Kidney epithelial cell (primary cell): ENCODE measurements at places on chromosomes 1 and 21.

DNA sequence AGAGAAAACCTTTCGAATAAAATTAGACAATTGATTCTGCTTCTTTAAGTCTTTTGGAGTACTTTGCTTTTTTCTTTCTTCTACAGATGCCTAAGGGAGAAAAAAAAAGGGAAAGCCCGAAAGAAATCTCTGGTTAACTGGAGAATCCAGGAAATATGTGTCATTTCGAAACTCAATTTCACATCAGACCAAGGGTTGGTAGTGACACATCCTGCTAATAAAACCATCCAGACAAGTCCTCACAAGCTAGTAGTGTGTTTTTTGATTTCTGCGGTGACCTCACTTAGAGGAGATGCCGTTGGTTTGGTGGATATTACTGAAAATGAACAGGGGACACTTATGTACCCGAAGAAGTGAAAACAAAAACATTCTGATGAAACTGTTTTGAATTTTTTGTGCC, 726.5 kb upstream of the ADAMTS5 start:
- peak; percentile 56 for DNase-seq

DNA sequence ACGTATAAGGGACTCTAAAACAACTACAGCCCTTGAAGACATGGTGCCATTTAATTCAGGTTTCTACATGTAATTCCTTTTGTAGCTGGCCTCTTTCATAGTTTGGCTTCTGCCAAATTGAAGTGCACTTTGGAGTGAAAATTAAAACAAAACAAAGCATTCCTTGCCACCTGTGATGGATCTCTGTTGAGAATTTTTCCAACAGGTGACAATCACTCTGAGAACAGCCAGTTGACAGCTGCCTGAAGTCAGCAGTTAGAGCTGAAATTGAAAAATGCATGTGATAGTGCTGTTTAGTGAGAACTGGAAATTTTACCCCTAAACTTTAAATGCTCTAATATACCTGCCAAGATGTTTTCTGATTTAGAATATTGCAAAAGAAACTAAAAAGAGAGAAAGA, 134.5 kb downstream of the SNX7 start:
- DNase-seq = no peak

GRCh38 chr1:39102537-39103327, 76.6 kb downstream of the NDUFS5 start:
- no peak for DNase-seq

GRCh38 chr21:29074783-29075182, 1.3 kb upstream of the CCT8 start:
- DNase-seq = no peak

GRCh38 chr21:43910460-43910859, 45.4 kb downstream of the AGPAT3 start:
- no peak for DNase-seq

GRCh38 chr1:83102630-83103071, 896.3 kb downstream of the TTLL7 start:
- no peak for DNase-seq

DNA sequence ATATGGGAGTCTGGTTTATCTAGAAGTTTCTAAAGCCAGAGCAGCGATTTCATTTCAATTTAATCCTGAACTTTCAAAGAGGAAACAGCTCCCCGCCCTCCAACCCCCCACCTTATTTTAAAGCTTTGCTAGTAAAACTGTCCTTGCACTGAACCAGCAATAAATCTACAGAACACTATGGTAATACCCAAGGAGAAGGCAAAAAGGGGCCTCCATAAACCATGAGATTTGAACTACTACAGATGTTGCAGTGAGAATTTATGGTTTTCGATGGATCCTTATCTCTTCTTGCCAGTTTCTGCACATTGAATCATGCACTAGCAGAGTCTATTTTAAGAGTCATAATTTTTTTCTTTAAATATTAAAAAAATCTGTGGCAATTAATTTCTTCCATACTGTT, 64.8 kb upstream of the BEND5 start:
- no peak for DNase-seq

DNA sequence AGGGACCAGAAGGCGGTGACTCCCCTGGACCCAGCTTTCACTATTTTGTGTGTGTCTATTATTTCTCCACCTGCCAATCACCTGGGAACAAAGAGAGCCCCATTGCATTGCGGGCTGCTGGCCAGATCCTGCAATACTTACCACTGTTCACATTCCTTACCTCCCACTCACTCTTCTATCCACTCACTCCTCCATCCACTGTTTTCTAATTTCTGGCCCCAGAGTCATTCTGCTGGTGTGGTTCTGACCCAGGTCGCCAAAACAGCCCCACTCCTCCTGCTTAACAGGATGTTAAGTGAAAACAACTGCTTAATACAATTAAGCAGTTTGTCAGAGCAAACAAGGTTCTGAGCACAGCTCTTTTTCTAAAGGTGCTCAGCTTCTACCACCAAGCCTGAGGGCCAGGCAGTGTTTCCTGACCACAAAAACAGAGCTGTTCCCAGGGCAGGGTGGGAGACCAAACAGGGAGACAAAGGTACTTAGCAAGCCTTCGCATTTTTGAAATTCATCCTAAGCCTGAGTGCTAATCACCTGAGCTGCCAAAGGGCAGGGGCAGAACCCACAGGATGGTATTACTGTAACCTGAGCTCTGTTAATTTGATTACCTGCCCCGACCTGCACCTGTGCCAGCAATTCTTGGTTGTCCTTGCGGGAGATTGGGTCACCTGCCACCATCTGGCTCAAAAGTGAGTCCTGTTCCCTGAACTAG, 38.5 kb upstream of the EFCAB14 start:
- DNase-seq = peak; percentile 45

GRCh38 chr21:45423968-45424853, 19.2 kb downstream of the COL18A1 start:
- DNase-seq = no peak

DNA sequence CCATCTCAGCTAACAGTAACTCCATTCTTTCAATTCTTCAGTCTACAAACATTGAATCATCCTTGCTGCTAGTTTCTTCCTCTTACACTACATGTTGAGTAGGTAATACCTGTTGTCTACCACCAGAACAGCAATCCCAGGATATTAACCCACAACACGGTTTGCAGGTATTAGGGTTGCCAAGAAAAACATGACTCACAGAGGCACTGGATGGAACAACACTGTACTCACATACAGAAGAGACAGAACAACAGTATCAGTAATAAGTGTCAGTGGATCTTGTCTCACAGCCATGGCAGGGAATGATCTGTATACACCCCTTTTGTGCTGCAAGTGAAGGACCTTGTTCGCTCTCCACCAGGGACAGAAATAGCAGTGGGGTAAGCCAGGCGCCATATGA, 212.1 kb downstream of the GPR52 start:
- DNase-seq = peak; percentile 80

- peak; percentile 48 for DNase-seq
Observed at GRCh38 chr1:59879574-59879973, 47.0 kb downstream of the CYP2J2 start.

DNA sequence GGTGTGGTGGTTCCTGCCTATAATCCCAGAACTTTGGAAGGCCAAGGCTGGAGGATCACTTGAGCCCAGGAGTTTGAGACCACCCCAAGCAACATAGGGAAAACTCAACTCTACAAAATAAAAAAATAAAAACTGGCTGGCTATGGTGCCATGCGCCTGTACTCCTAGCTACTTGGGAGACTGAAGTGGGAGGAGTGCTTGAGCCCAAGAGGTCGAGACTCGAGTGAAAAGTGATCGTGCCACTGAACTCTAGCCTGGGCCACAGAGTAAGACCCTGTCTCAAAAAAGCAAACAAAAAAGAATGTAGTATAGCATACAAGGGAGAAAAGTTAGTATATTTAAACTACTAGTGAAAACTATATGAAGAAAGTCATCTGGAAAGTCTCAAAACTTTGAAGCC, 66.7 kb downstream of the ARID4B start:
- no peak for DNase-seq

DNA sequence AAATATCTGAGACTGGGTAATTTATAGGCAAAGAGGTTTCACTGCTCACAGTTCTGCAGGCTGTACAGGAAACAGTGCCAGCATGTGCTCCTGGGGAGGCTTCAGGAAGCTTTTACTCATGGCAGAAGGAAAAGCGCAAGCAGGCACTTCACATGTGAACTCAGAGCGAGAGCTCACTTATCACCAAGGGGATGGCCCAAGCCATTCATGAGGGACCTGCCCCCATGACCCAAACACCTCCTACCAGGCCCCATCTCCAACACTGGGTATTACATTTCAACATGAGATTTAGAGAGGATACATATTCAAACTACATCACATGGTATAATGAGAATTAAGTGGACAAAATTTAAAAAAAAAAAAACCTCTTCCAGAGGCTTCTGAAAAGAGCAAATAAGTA, 13.7 kb downstream of the WASF2 start:
- DNase-seq = no peak

DNA sequence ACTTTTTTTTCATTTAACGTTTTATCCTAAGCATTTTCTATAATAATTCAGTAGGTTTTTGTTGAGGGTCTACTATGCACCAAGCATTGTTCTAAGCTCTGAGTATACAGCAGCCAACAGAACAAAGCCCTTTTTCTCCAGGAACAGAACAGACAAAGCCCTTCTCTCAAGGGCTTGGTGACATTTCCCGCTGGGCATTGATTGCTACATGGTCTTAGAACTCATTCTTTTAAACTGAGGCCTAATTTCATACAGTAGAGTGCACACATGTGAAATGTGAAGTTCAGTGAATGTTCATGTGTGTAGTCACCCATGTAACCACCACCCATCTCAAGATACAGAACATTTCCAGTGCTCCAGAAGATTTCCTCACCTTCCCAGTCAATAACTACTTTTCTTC, 15.2 kb upstream of the PDIK1L start:
- DNase-seq = no peak

- DNase-seq = no peak
Observed at GRCh38 chr1:108072776-108073175, 107.8 kb upstream of the VAV3 start.

DNA sequence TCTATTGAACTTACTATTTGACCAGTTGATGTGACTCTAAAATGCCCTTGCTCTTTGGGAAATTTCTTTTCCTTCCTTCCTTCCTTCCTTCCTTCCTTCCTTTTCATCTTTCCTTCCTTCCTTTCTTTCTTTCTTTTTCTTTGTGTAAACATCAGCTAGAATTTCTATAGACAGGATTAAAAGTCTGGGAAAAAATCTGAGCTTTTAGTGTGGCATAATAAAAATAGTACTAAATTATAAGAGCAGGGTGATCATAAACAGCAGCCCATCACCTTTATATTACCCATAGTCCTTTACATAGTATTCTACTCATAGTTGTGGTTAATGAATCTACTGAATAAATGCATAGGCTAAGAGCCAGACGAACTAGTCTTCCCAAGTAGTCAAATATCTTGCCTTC, 281.0 kb upstream of the DAB1 start:
- DNase-seq = no peak

DNA sequence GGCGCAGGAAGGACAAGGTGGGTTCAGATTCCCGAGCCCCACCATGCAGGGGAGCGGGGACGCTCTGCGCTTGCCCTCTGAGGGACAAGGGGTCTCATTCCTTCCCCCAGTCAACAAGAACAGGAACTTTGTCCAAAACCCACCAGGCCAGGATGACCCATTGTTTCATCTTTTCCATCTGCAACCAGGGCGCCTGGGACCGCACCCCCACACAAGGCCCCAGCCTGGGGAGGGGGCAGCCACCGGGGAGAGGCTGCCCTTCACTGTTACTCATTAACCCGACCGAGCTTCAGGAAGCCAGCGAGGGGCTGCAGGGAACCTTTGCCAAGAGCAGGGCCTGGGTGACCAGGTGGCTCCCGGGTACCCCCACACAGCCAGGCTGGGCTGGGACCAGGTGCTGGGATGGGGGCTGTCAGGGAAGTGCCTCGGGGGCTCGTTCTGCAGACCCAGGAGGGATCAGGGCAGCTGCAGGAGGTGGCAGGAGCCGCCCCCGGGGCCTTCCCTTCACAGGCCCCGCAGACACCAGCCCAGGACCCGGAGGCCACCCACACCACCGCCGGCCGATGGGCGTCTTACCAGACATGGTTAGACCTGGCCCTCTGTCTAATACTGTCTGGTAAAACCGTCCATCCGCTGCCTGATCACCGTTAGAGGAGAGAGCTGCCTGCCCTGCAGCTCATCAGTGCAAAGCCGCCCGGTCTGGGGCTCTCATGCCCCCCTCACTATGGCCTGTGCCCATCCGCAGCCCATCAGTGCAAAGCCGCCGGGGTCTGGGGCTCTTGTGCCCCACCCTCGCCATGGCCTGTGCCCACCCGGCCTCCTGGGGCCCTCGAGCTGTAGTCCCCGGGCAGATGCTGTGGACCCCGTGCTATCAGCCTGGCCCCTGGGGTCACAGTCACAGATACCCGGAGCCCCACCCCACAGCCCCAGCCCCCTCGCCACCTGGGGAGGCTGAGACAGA, 4.9 kb upstream of the TTLL10 start:
- no peak for DNase-seq

GRCh38 chr1:88302843-88303486, 381.1 kb upstream of the PKN2 start:
- peak; percentile 4 for DNase-seq

DNA sequence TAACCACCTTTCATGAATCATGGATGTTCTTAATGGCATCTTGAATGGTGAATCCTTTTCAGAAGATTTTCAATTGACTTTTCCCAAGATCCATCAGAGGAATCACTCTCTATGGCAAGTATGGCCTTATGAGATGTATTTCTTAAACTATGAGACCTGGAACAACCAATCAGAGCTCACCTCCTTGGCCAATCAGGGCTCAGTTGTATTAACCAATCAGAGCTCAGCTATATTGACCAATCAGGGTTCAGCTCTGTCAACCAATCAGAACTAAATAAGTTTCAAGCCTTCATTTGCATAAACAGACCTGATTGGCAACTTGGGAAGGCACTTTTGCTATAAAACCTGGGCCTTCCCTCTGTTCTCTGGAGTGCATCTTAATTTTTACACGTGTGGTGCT, 13.6 kb upstream of the FAM3B start:
- DNase-seq = no peak

- DNase-seq = no peak
Observed at GRCh38 chr1:25590096-25590824, 26.3 kb upstream of the MAN1C1 start.

DNA sequence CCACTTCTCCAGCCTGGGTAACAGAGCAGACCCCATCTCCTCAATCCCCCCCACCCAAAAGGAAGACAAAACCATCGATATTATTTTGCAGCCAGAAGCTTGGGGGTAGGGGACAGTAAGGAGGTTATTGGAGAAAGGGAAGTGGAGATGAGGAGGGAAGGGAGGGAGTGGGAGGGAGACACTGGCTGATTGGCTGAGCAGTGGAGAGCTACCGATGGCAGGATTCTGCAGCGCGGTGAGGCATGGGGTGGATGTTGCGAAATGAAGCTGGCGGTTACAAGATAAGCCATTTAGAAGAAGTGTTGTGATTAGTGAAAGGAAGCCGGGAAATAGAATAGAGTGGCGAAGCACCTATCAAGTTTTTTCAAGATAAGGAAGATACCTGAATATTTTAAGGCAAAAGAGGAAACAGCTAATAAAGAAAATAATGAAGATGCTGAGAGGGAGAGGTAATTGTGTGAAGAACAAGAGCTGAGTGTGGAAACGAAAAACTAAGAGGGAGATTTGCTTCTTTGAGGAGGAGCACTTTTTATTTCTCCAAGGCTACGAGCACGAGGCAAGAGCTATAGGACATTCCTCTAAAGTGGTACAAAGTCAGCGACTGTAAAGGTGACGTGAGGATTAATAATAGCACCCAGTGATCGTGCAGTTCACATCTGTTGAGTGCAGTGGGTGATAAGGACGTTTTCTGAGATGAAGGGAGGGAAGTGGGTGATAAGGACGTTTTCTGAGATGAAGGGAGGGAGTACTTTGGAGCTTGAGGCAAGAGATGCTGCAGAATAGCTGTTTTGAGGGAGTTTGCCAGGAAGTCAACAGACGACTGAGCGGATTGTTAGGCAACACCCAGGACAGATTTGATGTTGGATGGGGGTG, 103.2 kb upstream of the KIF26B start:
- no peak for DNase-seq

GRCh38 chr1:178189814-178190213, 95.9 kb downstream of the RASAL2 start:
- DNase-seq = no peak
